ENCODE measurements at places on chromosomes 5 and 9.

GRCh38 chr5:157983906-157984551, 125.1 kb upstream of the CLINT1 start:
- DNase-seq = no peak

- DNase-seq = no peak
Measured at GRCh38 chr5:107634981-107635848, 35.5 kb downstream of the EFNA5 start.

GRCh38 chr9:98091735-98092612, 27.0 kb downstream of the TRIM14 start:
- no peak for DNase-seq

- DNase-seq = no peak
Measured at GRCh38 chr9:34211395-34211794, 32.6 kb downstream of the UBAP1 start.

DNA sequence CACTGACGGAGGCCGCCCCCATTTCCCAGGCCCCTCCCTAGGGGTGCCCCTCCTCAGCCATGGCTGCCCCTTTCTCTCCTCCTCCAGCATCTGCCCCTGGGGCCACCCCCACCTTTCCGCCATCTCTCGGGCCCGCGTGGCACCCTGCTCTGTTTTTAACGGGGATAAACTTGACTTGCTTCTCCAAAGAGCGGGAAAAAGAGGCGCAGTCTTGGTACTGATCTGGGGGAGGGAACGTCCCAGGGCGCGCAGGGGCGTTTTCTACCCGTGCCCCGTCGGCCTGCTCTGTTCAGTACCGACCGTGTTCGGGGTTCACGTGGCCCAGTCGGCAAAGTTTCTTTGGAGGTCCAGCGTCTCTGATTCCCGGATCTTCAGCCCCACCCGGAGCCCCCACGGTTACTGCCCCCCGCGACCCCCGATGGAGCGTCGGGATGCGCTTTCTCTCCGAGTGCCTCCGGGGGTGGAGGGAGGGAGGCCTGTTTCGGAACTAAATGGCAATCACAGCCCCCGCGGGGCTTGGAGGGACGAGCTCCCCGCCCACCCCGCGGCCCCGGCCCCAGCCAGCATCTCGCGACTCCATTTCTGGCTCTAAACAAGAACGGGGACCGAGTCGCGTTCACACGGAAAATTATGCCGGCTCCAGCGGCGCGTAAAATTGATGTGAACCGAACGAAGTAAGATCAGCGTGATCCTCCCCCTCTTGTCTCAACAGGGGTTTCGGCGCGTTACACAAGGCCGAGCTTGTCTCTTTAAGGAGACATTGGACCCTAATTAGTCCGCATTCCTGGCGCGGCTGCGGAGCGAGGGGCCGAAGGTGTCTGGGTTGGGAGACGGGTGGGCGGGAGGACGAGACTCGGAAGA, 1.1 kb upstream of the TLE4 start:
- DNase-seq = peak; percentile 42

DNA sequence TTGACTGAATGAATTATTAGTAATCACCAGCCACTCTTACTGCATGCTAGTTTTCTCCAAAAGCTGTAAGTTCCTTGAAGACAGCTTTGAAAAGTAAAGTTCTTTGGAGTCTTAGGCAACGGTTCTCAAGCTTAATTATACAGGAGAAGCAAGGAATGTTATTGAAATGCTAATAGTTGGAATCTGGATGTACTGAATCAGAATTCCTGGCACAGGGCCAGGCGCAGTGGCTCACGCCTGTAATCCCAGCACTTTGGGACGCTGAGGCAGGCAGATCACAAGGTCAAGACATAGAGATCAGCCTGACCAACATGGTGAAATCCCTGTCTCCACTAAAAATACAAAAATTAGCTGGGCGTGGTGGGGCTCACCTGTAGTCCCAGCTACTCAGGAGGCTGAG, 33.4 kb downstream of the GRIA1 start:
- DNase-seq = no peak

- DNase-seq = no peak
Measured at GRCh38 chr5:95717439-95717838, 13.7 kb upstream of the RHOBTB3 start.

GRCh38 chr5:67094476-67095300, 101.9 kb downstream of the CD180 start:
- DNase-seq = no peak

DNA sequence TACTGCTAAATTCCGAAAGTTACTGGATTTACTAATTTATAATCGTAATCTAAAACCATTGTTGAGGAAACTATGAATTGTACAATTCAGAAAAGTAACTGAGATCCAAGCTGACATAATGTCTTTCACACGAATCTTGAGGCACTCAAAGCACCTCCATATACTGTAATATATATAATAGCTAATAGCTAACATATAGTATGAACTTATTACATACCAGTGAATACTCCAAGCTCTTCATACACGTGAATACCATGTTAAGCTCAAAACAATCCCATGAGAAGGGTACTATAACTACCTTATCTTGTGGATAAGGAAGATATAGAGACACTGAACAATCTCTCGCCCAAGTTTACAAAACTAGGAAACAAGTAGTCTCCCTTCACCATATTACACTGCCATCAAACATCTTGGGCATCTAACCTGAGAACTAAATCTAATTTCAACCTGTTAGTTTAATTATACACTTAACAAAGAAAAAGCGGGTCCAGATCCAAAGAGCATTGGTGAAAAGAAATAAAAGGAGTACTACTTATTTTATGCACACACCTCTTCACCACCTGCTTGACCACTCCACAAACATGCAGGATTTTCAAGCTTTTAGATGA, 1.0 kb downstream of the NUDCD2 start:
- no peak for DNase-seq

DNA sequence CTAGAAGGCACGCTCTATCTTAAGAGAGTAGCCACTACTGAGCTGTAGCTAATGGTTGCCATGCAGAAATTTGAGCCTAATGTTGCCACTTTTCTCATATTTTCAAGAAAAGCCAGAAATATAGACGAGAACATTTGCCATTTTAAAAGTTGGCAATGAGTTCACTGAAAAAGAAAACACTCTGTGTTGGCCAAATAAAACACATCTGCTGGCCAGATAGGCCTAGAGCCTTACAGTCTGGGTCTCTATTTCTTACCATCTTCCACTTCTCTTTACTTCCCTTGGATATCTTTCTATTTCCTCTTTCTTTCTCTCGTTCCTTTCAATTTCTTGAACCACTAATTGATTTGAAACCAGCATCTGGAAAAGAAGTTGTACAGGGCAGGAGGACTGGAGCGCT, 36.6 kb upstream of the VCAN start:
- DNase-seq = no peak

- no peak for DNase-seq
Measured at GRCh38 chr9:37486616-37487548, 1.1 kb downstream of the POLR1E start.

DNA sequence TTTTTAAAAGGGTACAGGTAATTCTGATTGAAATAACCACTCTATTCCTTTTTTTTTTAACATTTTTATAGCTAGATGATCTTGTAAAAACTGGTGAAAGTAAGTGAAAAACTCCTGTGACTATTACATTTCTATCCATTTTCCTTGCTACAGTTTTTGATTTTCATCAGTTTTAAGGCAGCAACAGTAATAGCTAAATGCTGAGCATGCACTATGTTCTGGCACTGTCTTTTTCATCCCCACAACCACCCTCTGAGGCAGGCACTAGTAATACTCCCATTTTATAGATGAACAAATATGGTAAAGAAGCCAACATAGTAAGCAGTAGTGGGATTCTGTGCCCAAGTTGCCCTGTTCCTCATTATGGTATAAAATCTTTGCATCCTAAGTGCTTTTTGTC, 113.0 kb upstream of the IL7R start:
- DNase-seq = no peak

DNA sequence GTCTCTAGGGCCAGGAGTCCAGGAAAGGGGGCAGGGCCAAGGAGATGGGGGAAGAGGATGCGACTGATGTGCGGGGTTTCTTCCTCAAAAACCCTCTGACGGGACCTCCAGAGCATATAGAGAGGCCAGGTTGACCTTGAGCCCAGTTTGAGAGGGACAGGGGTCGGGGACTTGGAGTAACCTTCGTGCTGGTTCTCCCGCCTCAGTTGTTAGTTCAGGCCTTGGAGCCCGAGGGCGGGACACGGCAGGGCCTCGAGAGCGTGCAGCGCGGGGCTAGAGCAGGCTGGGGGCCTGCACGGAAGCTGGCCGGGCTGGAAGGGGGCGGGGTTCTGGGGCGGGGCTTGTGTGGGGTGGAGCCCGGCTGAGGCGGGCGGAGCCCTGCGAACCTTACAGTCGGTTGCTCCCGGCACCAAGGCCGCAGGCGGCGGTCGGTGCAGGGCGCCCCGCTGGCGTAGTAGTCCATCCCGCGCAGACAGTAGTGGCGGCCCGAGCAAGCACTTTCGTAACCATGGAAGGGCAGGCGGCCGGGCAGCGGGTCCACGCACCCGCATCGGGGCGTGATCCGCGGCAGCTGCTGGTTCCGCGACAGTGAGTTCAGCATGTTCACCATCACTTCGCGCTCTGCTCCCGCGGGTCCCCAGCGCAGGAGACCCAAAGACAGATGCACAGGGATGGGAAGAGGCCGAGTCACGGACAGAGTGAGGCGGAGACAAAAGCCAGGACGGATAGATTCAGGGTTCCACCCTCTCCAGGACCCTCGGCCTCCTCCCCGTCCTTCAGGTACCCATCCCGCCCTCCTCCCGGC, 4.0 kb upstream of the MYORG start:
- peak; percentile 59 for DNase-seq

- no peak for DNase-seq
Measured at GRCh38 chr9:120692901-120693699, 21.2 kb downstream of the MEGF9 start.

- no peak for DNase-seq
Measured at GRCh38 chr5:43179836-43180235, 12.2 kb upstream of the NIM1K start.

- DNase-seq = no peak
Measured at GRCh38 chr9:88809355-88810161, 181.7 kb upstream of the S1PR3 start.

- DNase-seq = no peak
Measured at GRCh38 chr5:30928956-30929355, 264.5 kb upstream of the CDH6 start.

DNA sequence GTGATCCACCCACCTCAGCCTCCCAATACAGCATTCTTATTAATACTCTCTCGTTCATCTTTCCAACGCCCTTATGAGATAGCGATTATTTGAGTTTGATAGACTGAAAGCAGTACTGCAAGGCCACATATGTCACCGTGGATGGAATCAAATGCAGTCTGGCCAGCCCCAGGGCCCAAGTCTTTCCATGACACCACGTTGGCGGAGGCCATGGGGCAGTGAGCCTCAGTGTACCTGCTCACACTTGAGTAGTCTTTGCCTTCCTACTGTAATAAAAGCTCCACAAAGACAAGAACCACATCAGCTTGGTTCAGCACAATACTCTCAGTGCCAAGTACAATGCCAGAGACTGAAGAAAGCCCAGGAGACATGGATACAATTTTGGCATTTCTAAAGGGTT, 88.5 kb downstream of the TTLL11 start:
- DNase-seq = no peak

GRCh38 chr5:457195-457961, 14.4 kb downstream of the EXOC3 start:
- DNase-seq = no peak

DNA sequence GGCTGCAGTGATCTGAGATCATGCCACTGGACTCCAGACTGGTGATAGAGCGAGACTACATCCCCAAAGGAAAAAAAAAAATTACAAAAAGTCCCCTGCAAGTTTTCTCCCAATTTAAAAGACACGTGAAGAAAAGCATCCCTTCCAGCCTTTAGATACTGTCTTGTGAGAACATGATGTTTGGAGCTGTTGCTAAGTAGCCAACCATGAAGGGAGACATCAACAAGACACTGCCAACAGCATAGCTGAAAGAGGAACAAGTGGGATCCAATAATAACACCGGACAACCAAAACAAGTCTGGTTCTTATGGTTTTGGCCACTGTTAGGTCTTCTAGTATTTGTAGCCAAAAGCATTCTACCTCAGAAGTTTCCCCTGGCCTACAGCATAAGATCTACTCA, 118.9 kb upstream of the CCDC180 start:
- DNase-seq = no peak

- peak; percentile 44 for DNase-seq
Measured at GRCh38 chr5:151651997-151652645, 34.6 kb downstream of the SPARC start.

DNA sequence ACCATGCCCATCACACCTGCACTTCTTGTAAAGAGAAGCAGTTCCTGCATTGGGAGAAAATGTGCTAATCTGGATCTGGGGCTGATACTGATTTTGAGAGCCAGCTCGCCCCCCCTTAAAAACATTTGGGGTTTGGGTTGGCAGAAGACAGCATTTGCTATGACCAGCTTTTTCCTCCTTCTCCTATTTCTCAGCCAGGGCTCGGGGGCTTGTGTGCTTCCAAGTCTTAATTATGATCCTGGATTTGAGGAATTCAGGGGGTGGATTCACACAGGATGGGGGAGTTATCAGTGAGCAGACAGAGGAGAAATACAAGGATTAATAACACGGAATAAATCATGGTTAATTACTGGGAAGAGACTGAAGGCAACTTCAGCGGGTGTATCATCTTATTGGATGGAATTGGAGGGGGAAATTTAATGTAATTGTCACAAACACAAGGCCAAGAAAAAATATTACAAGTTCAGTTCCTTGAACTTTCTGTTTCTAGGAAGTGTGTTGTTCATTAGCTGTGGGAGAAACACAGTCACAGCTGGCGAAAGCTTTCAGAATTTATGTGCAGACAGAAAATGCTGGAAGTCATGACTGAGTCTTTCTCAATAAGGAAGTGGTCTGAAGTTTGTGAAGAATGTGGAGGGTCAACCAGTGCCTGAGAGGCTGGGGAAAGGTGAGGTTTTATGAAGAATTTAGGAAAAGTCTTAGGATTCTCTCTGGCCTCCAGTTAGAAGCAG, 15.3 kb downstream of the C9orf152 start:
- DNase-seq = no peak

DNA sequence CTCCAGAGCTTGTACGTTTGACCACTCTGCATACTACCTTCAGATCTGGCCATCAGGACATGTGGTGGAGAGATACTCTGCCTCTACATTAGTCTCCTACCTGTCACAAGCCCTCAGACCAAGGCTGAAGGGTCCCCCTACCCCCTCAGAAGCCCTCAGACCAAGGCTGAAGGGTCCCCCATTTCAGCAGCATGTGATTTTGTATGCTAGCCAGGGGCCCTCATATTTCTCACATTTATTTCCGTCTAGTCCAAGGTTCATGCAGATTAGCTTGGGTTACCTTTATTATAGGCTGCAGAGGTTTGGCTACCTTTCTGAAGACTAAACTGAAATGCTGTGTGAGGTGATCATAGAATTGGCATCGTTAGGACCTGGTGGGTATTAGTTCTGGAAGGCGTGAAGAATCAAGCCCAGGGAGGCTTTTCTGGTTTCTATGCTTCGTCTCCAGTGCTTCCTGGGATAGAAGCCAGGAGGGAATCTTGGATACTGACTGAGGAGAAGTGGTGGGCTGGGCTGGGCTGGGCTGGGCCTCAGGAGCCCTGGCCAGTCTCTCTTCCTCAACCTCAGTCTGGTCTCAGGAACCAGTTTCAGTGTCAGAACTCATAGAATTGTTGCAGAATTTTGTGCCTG, 2.8 kb downstream of the SMIM32 start:
- no peak for DNase-seq

- peak; percentile 21 for DNase-seq
Measured at GRCh38 chr5:177403102-177403791, 2.8 kb upstream of the PFN3 start.
